ENCODE measurements at places on chromosomes 4 and X.

GRCh38 chr4:39505581-39505980 lies 21.7 kb downstream of the UGDH start:
- peak overlapping the region; percentile 18 for H3K27ac ChIP-seq
- peaks cover 36% of the 10 kb centered on the region for H3K36me3 ChIP-seq
- peaks cover 37% of the 10 kb centered on the region for H3K4me1 ChIP-seq
- DNase-seq: no peak
- no peak overlapping the region for H3K4me3 ChIP-seq
- H3K27me3 ChIP-seq: no peaks in the 10 kb centered on the region

DNA sequence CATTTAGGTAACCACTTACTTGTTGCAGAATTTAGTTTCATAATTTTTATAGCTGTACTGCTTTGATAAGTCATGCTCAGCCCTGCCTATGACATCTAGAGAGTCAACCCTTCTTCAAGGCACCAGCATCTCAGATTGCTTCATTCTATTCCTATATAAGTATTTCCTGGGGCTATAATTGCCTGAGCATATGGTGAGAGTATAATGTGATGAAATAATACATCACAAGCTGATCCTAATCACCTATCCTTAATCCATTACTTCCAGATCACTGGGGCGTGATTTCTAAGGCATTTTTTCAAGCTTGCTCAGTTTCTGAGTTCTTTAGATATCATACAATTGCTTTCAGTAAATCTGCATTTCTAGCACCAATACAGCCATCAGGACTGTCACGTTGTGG lies 200.0 kb upstream of the NPY2R start:
- H3K36me3 ChIP-seq: peaks cover 7% of the 10 kb centered on the region
- no peak for DNase-seq
- H3K4me3 ChIP-seq: no peak overlapping the region
- no peaks in the 10 kb centered on the region for H3K4me1 ChIP-seq
- H3K27ac ChIP-seq: no peak overlapping the region
- no peaks in the 10 kb centered on the region for H3K27me3 ChIP-seq

GRCh38 chr4:52840531-52841370 lies 21.4 kb upstream of the RASL11B start:
- no peak for DNase-seq
- H3K4me3 ChIP-seq: no peak overlapping the region
- no peaks in the 10 kb centered on the region for H3K36me3 ChIP-seq
- H3K27ac ChIP-seq: no peak overlapping the region

GRCh38 chr4:39456946-39457763 lies 1.6 kb downstream of the RPL9 start:
- peak overlapping the region; percentile 99 for H3K27ac ChIP-seq

GRCh38 chr4:6295495-6295894 lies 25.8 kb downstream of the WFS1 start:
- no peaks in the 10 kb centered on the region for H3K4me1 ChIP-seq
- H3K27me3 ChIP-seq: peaks cover 4% of the 10 kb centered on the region
- H3K36me3 ChIP-seq: peaks cover 19% of the 10 kb centered on the region
- no peak for DNase-seq

GRCh38 chr4:65096630-65097029 lies 573.7 kb downstream of the EPHA5 start:
- no peak overlapping the region for H3K4me3 ChIP-seq
- no peaks in the 10 kb centered on the region for H3K4me1 ChIP-seq
- no peaks in the 10 kb centered on the region for H3K27me3 ChIP-seq
